Muscle of arm (tissue), 14 donors: ENCODE measurements at places on chromosomes 4 and X. TPM values are rescaled to one million over a fixed set of nuclear protein-coding genes. Genes with fewer than 3 reads are reported as not detected.

DNA sequence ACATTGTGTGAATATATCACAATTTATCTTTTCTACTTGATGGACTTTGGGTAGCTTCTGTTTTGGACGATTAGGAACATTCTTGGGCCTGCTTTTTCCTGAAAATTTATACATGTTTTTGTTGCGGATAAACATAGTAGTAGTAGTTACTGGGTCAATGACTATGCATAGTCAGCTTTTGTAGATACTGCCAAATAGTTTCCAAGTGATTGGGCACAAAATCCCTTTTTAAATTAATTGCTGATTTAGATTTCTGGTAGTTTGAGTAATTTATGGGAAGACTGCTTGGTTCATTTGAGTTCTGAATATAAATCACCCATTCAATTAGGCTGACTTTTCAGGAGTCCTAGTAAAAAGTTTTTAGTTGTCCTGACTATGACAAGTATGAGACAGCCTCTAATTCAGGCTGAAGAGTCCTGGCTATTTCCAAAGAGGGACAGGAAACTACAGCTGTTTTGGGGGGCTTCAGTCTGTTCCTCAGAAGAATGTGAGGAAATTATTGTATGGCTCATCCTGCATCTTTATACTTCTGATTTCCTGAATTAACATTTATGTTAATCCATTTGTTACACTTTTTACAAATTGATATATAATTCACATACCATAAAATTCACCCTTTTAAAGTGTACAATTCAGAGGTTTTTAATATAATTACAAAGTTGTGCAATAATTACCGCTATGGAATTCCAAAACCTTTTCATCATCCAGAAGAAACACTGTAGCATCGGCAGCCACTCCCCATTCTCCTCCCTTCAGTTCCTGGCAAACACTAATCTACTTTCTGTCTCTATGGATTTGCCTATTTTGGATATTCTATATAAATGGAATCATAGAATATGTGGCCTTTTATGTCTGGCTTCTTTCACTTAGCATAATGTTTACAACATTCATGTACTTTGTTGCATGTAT is 14.2 kb downstream of the LRP2BP start:
- DNase-seq, result no peak

DNA sequence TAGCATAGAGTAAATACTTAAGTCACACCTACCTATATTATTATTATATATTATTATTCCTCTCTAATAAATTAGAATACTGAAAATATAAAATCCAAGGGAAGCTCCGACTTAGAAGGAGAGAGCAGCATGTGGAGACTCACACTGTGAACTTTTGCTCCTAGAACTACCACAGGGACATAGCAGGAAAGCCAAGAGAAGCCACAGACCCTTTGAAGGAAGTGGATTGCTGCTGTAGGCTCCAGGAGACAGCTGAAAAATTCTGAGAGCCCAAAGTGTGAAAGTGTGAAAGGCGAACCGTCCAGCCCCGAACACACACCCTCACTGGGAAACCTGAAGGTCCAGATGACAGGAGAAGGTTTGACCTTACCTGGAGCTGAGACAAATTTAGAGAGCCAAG is 177.0 kb downstream of the FAM13A start:
- DNase-seq, result no peak

DNA sequence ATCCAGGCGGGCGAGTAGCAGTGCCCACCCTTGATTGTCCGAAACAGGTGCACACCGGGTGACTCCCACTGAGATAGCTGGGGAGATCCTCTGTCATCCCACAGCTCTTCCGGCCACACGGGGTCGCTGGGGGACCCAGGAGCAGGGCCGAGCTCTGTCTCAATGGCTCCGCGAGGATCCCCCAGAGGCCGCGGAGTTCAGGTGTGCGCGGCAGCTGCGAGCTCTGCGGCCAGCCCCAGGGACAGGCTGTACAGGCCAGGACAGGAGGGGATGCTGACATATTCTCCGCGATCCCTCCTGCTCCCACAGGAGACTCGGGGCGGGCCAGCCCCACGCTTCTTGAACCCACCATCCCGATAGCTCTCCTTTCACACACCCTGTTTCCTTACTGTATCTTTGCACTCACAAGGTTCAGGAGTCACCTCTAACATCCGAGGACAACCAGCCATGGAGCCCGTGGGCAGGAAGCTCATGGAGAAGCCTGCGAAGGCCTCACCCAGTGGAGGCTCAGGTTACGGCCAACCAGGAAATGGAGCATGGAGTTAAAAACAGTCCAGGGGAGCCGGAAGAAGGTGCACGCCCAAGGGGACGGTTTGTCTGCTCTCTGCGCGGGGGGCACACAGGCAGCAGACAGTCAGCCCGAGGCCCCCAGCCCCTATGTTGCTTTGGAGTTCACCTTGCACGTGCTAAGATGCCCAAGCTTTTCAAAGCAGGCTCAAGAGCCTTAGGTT is 77.9 kb upstream of the AMELX start:
- no peak for DNase-seq

GRCh38 chr4:116082808-116083366 is 969.5 kb upstream of the NDST4 start:
- DNase-seq, result no peak

- no peak for DNase-seq
These were observed 17.8 kb upstream of the CXCL3 start for GRCh38 chr4:74056114-74056857.

GRCh38 chr4:158282252-158282651 is 72.0 kb downstream of the TMEM144 start:
- DNase-seq, result no peak

GRCh38 chr4:168501407-168501806 is 4.6 kb downstream of the PALLD start:
- DNase-seq, result no peak

GRCh38 chr4:78706302-78706701 is 69.8 kb upstream of the BMP2K start:
- no peak for DNase-seq

GRCh38 chrX:10049236-10049635 is 82.1 kb downstream of the CLDN34 start:
- DNase-seq, result peak; percentile 57

DNA sequence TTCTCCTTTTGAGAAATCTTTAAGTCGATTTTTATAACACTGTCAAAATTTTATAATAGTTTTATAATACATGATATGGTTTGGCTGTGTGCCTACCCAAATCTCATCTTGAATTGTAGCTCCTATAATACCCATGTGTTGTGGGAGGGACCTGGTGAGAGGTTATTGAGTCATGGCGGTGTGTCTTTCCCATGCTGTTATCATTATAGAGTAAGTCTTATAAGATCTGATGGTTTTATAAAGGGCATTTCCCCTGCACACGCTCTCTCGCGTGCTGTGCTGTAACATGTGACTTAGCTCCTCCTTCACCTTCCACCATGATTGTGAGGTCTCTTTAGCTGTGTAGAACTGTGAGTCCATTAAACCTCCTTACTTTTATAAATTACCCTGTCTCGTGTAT is 364.0 kb upstream of the SPANXN4 start:
- no peak for DNase-seq

DNA sequence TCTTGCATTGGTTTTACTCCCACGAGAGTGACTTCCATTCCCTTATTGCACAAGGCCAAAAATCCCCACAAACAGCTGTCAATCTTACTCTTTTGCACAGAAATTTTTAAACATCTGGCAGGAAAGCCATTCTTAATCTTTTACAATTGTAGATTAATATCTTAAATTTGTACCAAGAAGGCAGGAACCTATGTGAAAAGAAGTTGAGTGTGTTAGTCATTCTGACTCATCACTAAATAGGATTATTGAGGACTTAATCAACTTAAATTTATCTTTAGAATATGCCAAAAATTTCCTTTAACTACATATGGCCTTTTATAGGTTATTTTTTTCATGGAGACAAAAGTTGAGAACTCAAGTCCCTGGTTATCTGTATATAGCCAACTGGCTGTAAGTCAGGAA is 49.0 kb upstream of the VEGFC start:
- DNase-seq, result no peak

GRCh38 chr4:58935332-58935731 is 1825.1 kb upstream of the IGFBP7 start:
- no peak for DNase-seq

DNA sequence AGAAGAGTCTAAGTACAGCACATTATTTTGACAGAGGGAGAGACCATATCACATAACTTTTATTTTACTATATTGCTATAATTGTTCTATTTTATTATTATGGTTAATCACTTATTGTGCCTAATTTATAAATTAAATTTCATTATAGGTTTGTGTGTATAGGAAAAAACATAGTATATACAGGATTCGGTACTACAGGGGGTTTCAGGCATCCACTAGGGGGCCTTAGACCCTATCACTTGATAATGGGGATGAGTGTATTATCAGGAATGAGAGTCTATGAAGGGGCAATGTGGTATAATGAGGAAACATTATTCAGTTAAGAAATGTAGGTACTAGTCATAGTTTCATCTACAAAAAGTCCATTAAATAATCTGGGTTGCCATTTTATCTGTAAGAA is 833.1 kb downstream of the C4orf33 start:
- DNase-seq, result no peak

GRCh38 chr4:101411926-101412325 is 64.6 kb upstream of the PPP3CA start:
- DNase-seq, result no peak

GRCh38 chrX:46325312-46325877 is 219.8 kb downstream of the ZNF674 start:
- no peak for DNase-seq

RAB33B gene
- polyA plus RNA-seq, result 10.3 TPM

MAGEA2 gene
- not detected for polyA plus RNA-seq

RPS6KA6 gene
- 5.6 TPM for polyA plus RNA-seq

UGT2B11 gene
- 0.11 TPM for polyA plus RNA-seq
